Cardiac septum (tissue), 1 donor: ENCODE measurements at places on chromosomes 1 and 21. TPM values are rescaled to one million over a fixed set of nuclear protein-coding genes. Genes with fewer than 3 reads are reported as not detected.

- no peak for DNase-seq
These were observed 64.8 kb downstream of the TP53BP2 start for GRCh38 chr1:223780949-223781348.

The DENND2C gene
- total RNA-seq: 3.7 TPM

GRCh38 chr1:230140221-230141020 is 73.4 kb downstream of the GALNT2 start:
- no peak for DNase-seq

DNA sequence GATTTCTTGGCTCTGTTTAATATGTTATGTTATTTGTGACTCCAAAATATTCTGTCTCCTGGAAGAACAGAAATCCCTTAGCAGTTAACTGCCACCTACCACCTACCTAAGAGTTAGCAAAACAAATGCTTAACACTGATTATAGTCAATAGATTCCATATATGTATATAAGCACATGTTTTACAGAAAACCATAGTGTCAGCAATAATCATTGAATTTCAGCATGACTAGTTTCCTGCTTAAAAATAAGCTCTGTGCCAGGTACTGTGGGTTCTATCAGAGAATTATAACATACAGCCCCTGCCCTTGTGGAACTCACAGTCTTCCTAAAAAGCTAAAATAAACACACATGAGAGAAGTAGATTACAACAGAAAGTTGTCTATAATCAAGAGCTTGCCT is 561.9 kb upstream of the CAMK1G start:
- DNase-seq: no peak

DNA sequence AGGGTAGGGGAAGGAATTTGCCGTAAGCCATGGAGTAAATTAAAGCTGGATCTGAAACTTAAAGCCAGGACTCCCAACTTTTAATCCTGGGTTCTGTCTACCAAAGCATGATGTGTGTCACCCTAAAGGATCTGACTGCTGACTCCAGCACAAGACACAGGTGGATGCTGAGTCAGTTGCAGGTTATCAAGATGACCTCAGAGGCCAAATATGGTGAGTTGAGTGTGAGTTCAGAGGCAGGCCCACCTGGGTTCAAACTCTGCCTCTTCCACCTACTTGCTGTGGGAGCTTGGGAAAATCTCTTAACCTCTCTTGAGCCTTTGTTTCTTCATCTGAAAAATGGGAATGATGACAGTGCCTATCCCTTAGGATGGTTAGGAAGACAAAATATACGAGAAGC is 16.7 kb upstream of the LDLRAP1 start:
- no peak for DNase-seq

GRCh38 chr1:2412773-2413494 is 570 bp upstream of the PEX10 start:
- no peak for DNase-seq

GRCh38 chr1:246794828-246795671 is 70.8 kb downstream of the SCCPDH start:
- peak; percentile 73 for DNase-seq

The MRPS14 gene
- 24.4 TPM for total RNA-seq

DNA sequence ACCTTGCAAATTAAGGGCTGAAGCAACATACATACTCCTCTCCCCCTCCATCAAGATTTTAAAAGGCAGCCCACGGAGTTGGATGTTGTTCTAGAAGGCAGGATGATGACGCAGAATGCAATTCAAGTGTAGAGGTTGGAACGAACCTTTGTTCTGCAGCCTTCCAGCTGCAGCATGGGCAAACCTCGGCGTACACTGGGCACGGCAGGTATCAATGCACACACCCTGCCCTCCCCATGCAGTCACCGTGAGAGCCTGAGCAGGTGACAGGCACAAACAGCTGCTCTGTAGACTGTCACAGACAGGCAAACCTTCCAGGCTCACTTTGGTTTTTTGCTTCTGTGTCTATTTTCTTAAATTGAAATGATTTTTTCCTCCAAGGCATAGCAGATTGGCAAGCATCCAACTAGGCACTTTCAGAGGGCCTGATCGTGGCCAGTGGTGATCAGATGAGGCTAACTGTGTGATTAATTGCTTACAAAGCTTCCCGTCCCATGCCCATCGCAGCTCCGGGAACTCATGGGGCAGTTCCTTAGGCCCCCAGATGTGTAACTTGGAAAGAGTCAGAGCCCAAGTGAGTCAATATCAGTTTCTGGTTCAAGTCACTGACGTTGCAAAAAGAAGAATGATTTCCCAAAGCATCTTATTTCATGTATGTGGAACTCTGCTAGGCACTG is 82.3 kb downstream of the ITPKB start:
- no peak for DNase-seq

DNA sequence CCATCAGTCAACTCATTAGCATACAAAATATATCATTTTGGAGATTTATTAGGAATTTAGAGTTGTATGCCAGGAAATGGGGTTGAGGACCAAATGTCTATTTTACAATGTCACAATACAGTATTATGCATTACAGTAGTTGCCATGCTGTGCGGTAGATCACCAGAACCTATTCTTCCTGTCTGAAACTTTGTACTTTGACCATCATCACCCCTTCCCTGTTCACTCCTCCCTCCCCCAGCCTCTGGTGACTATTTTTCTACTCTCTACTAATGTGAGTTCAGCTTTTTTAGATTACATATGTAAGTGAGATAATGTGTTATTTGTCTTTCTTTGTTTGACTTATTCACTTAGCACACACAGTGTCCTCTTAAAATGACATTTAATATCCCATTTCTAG is 50.8 kb downstream of the PTBP2 start:
- DNase-seq: no peak

DNA sequence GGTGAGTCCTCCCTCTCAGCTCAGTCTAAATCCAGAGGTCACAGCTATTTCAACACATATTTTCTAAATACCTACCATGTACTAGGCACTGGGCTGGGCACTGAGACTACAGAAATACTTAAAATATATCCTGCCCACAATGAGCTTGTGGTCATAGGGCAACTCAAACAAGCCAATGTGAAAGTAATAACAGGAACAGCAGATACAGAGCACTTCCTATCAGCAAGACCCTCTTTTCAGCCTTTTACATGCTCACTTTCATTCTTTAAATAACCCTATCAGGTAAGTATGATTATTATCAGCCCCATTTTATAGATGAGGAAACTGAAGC is 71.9 kb downstream of the CD34 start:
- no peak for DNase-seq

The GPA33 gene
- 2.7 TPM for total RNA-seq

The CLDN19 gene
- total RNA-seq: not detected

DNA sequence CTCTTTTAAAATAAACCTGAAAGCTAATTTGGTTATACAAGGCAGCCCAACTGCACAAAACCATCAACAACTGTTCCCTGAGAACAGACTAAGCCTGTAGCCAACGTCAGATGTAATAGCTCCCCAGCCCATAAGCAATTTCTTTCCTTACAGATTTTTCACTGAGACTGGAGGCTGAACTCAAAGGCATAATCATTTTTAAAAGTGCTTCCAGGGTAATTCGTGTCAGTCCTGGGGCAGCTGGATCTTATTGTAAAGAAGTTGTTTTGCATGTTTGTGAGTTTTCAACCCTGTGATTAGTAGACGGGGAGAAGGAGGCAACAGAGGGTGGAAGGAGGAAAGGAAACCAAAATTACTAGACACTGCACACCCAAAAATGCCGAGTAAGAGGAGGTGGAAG is 3.2 kb downstream of the DPT start:
- no peak for DNase-seq

The FMN2 gene
- 0.38 TPM for total RNA-seq

The FOXD3 gene
- total RNA-seq: 0.30 TPM

The UMODL1 gene
- not detected for total RNA-seq

DNA sequence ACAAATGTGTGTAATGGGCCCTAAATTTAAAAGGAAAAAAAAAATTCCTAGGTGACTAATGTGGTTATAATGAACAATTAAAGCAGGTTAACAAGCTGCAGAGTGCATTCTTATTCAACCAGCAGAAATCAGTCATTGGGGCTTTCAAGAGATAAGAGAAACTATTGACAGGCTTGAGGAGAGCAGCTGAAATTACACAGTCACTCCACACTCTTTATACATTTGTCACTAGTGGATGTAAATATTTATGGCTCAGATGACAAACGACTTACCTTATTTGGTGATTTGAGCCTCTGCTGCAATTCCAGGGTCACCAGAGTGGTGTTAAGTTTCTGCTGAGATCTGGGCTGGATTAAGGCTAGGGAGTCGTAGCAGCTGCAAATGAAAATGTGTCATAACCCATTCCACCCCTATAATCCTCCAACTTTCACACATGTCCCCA is 896.3 kb downstream of the TTLL7 start:
- DNase-seq: no peak

The OLFML2B gene
- total RNA-seq: 6.4 TPM

The NBL1 gene
- 55.9 TPM for total RNA-seq

The BARHL2 gene
- not detected for total RNA-seq

DNA sequence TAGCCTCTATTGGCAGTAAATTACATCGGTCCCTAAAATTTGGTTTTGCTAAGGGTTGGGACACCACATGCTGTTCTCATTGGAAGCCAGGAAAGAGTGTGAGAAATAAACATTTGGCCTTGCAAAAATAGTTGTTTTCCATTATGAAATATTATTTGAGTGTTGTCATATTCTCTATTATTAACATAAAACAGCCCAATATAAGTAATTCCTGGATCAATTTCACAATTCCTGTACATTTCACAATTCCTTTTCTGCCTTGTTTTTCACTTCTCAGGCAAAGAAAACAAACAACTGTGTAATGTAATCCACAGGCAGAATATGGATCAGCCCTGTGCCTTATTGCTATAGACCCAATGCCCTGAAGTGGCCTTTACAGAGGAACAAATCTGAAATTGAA is 40.5 kb downstream of the C1orf87 start:
- no peak for DNase-seq

The RHCE gene
- 0.57 TPM for total RNA-seq

The LCE1F gene
- not detected for total RNA-seq

The ATP1A4 gene
- total RNA-seq: 1.0 TPM

The HSPG2 gene
- 506 TPM for total RNA-seq

GRCh38 chr1:182119631-182120030 is 58.1 kb upstream of the ZNF648 start:
- DNase-seq: no peak

GRCh38 chr1:244114892-244115291 is 63.8 kb downstream of the ZBTB18 start:
- no peak for DNase-seq
